ENCODE measurements at places on chromosomes 3 and 15. TPM values are rescaled to one million over a fixed set of nuclear protein-coding genes. Genes with fewer than 3 reads are reported as not detected.

The CHRM5 gene
- not detected for total RNA-seq

The OR5H1 gene
- not detected for total RNA-seq

The CILP gene
- not detected for total RNA-seq

The SERPINI2 gene
- total RNA-seq, result not detected

The SENP8 gene
- 2.7 TPM for total RNA-seq

The ADGRG7 gene
- total RNA-seq, result not detected

The ACTC1 gene
- 2.0 TPM for total RNA-seq

GRCh38 chr15:38521316-38521715, 43.3 kb downstream of the RASGRP1 start:
- DNase-seq, result no peak

GRCh38 chr3:151838574-151839312, 24.8 kb downstream of the AADAC start:
- DNase-seq, result peak; percentile 20

DNA sequence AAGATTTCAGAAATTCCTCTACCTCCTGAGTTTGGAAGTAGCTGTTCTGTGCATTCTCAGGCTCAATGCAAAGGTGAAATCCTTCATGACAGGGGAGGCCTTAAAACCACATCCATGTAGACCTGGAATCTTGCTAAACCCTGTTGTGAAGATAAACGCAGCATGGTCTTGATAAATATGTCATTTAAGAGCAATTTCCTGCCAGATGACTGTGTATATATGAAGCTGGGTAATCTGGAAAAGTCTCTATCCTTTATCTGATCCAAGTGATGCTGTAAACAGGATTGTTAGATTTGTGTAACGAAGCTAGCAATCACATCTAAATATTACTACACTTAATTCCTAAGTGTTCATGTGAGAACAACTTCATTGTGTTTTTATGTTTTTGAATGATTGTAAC, 9.1 kb downstream of the MCTP2 start:
- no peak for DNase-seq

DNA sequence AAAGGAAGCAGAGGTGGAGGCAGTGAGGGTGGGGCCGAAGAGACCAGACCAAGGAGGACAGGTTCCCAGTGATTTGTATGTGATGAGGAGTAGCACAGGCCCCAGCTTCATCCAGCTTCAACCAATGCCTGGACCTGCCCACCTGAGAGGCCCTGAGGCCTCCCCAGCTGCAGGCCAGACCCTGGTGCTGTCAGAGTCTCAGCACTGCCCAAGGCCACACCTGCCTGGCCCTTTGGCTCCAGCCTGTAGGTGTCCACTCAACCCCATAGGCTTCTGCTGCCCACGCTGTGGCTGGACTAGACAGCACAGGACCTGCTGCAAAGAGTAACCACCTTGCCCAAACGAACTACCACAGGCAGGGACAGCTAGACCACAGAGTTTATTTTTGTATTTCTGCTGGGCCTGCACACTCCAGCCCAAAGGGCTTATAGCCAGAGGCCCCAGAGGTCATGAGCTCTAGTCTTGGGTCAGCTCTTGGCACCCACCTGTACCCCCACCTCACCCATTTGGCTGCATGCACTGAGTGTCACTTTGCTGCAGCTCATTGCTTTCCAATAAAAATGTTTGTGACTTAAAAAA, 81.9 kb upstream of the CDV3 start:
- DNase-seq, result no peak

GRCh38 chr3:128394033-128394432, 72.7 kb downstream of the DNAJB8 start:
- DNase-seq, result no peak

DNA sequence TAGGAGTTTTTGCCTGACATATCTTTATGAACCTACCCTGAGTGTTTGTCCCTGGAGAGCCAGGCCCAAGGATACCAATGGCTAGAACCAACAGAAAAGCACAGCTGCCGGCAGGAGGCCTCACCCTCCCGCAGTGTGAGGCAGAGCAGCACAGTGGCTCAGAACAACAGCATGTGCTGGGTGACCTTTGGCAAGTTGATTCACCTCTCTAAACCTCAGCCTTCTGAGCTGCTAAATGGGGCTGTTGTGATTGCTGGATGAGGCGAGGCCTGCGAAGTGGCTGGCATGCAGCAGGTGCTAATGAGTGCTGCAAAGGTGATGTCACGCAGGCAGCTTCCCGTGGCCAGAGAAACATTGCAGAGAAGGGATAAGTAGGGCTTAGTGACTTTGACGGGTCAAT, 23.3 kb downstream of the IDH2 start:
- no peak for DNase-seq

- no peak for DNase-seq
These were observed 3.8 kb downstream of the GOLIM4 start for GRCh38 chr3:168091941-168092340.

DNA sequence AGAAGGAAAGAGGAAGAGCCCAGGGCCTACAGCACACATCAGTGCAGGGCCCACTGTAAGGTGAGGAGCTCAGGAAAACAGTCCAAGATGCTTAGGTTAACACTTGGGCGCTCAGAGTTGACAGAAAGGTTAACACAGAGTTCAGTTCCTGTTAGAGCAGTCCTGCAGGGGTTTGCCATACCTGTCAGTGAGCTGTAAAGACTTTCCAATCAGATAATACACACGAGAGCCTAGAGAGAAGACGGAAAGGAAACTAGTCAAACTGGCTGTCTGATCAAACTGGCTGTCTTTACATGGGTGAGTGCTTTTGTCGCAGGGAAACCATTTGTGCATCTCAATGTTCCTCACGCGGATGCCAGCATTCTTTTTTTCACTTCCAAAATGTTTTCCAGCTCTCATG, 61.4 kb upstream of the ARHGEF26 start:
- no peak for DNase-seq

- DNase-seq, result no peak
These were observed 322.5 kb downstream of the MAGI1 start for GRCh38 chr3:65716071-65716751.

GRCh38 chr3:134517791-134518190, 31.9 kb downstream of the CEP63 start:
- no peak for DNase-seq

GRCh38 chr15:59406446-59406845, 31.5 kb upstream of the FAM81A start:
- no peak for DNase-seq

DNA sequence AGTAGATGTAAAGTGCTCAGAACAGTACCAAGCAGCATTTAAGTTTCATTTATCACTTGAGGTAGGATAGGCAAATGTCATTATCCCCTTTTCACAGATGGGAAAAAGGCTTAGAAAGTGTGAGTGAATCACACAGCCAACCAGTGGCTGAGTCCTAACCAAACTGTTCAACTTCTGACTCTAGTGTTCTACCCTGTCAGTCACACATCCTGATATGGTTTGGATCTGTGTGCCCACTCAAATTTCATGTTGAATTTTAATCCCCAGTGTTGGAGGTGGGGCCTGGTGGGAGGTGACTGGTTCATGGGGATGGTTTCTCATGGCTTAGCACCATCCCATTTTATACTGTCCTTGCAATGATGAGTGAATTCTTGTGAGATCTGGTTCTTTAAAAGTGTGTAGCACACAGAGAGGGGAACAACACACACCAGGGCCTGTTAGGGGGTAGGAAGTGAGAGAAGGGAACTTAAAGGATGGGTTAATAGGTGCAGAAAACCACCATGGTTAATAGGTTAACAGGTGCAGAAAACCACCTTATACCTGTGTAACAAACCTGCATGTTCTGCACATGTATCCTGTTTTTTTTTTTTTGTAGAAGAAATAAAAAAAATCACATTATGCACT, 304.7 kb downstream of the SUCLG2 start:
- no peak for DNase-seq

DNA sequence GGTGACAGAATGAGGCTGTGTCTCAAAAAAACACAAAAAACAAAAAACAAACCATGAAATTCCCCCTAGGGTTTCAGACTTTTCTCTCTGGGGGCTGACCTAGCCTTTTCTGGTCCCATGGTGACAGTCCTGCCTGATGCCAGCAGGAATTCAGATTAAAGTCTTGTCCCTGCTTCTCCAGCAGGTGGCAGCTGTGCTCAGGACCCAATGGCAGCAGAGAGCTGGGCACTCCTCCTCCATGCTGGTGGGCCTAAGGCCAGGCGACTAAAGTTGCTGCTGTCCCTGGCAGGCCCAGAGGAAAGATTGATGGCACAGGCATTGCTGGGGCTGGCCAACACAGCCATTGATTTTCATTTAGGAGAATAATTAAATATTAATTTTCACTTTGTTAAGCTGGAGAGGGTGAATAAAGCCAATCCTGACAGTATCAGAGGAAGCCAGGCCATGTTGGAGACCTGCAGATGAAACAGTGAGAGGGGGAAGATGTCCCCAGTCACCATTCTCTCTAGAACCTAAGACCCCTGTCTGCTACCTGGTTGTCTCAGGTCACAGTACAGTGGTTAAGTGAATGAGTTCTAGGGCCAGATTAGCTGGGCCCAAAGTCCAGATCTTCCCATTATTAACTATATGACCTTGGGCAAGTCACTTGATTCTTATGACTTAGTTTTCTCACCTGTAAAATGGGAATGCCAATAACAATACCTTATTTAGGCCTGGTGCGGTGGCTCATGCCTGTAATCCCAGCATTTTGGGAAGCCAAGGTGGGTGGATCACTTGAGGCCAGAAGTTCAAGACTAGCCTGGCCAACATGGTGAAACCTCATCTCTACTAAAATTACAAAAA, 7.1 kb downstream of the CELF6 start:
- peak; percentile 87 for DNase-seq

DNA sequence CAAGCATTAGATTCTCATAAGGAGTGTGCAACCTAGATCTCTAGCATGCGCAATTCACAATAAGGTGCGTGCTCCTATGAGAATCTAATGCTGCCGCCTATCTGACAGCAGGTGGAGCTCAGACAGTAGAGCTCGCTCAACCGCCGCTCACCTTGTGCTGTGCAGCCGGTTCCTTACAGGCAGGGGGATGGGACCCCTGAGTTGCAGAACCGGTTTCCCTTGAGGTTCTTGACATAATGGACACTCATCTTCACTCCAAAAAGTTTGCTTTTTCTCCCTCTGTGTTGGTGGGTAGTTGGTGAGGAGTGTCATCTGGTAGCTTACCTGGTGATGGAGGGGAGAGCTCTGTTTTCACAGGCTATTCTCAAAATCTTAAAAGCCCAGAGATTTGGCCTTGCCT, 324.0 kb upstream of the TBL1XR1 start:
- DNase-seq, result peak; percentile 71

GRCh38 chr3:54432975-54433374, 310.6 kb downstream of the CACNA2D3 start:
- no peak for DNase-seq
